ENCODE measurements at places on chromosomes 1 and 21.

DNA sequence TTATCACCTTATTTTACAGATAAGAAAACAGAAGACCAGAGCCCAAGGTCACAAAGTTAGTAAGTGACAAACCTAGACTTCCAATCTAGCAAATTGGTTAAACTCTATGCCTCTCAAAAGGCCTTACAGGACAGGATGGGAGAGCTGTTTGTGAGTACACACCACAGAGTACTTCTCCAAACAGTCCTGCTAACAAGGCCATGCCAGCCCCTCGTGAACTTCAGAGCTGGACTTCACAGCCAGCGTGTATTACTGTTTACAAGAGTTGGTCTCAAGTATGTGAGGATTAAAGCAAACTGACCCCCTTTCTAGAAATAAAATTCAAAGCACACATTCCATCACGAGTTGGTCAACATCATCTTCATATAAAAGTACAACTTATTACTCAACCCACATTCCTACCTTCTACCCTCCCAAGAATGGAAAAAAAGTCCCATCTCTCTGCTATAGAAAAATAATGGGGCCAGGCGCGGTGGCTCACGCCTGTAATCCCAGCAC is 19.8 kb upstream of the UBR4 start:
- DNase-seq, result no peak

DNA sequence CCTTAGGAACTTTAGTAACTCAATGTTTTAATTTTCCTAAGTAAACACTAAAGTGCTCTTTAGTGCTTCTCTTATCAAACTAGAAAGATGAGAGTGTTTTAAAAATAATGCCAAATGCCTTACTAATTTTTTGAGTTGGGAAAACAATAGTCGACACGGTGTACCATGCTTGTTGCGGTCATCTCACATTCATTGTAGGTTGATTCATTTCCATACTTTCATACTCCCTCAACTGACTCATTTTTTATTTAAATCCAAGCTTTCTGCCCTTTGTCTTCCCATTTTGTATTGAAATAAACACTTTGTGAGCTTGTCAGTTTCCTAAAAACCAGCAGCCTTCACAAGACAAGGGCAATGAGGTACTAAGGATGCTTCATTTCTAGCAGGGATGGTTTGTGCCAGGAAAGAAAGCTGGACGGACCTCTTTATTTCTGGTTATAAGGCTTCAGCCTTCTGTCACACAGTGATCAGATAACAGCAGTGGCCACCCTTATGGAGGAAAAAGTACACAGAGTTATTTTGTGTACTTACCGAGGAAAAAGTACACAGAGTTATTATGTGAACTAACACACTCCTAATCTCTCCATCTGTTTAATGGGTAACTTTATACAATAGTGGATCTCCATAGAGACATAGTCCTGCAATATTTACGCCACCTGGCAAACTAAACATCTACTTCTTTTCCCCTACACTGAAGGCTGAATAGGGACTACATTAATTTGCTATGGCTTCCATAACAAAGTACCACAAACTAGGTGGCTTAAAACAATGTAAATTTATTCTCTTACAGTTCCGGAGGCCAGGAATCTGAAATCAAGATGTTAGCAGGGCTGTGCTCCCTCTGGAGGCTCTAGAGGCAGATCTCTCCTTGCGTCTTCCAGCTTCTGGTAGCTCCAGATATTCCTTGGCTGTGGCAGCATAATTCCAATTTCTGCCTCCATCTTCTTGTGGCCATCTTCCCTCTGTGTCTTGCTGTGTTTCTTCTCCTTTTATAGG is 13.0 kb upstream of the CCDC190 start:
- DNase-seq, result no peak

GRCh38 chr1:170200621-170201397 is 55.0 kb downstream of the NTMT2 start:
- no peak for DNase-seq

DNA sequence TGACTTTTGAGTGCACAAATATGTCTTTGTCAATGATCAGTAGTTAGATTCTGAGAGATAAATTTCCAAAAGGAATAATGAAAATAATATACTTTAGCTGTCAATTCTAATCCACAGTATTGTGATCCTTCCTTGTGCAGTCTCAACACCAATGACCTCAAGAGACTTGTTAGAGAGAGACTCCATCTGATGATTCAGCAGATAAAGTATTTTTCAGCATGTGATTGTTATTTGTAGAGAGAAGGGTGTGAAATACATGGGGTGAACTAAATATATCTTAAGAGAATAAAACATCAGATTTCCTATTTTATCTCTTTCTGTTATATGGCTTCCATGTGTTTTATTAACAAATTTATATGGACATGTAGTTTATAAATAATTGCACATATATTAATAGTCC is 5.9 kb upstream of the ZNF124 start:
- DNase-seq, result no peak

GRCh38 chr1:18239671-18240070 is 132.1 kb downstream of the IGSF21 start:
- DNase-seq, result no peak

DNA sequence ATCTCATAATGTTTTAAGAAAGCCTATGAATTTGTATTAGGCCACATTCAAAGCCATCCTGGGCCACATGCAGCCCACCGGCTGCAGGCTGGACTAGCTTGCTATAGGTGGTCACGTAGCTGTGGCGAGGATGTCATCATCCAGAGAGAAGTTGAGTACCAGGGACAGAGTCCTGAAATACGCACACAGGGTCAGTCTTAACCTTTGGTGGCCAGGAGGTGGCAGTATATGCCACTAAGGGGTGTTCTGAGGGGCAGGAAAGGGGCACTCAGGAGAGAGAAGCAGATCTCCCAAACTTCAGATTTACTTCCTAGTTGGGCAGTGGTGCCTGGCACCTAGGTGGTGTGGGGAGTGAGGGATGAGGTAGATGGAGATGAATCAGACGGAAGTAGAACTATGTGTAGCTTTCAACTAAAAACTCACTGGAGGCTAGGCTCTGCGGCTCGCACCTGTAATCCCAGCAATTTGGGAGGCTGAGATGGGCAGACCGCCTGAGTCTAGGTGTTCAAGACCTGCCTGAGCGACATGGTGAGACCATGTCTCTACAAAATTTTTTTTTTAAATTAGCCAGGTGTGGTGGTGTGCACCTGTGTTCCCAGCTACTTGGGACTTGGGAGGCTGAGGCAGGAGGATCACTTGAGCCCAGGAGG is 16.3 kb upstream of the CDK18 start:
- peak; percentile 86 for DNase-seq

- no peak for DNase-seq
Observed at GRCh38 chr1:167685844-167686243, 35.9 kb upstream of the MPZL1 start.

DNA sequence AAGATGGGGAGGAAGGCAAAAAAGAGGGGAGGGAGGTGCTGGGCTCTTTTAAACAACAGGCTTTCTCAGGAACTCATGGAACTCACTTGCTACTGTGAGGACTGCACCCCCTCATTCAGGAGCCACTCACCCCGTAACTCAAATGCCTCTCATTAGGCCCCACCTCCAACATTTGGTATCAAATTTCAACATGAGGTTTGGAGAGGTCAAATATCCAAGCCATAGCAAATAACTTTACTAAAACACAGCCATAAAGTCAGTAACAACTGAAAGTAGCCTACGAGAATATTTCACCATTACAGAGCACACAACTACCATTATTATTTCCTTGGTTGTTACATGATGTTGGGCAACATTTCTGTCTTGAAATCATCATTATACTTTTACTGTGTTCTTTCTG is 13.1 kb upstream of the DMRTB1 start:
- no peak for DNase-seq

DNA sequence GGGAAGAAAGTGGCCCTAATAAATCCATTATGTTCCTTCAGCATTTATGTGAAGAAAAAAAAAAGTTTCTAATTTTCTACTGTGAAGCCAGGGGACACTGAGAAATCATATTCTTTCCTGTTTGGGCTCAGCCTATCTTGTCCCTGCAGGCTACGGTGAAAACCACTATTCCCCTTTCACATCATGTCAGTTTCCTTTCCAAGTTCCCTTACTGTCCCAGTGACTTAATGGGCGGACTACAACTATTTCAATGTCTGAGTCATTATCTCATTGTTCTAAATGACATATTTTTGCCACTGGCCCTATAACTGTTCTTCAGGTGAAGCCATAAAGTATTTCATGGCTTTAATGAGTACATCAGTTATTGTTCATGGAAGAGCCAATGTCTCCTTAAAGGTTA is 71.3 kb upstream of the BEND5 start:
- no peak for DNase-seq

DNA sequence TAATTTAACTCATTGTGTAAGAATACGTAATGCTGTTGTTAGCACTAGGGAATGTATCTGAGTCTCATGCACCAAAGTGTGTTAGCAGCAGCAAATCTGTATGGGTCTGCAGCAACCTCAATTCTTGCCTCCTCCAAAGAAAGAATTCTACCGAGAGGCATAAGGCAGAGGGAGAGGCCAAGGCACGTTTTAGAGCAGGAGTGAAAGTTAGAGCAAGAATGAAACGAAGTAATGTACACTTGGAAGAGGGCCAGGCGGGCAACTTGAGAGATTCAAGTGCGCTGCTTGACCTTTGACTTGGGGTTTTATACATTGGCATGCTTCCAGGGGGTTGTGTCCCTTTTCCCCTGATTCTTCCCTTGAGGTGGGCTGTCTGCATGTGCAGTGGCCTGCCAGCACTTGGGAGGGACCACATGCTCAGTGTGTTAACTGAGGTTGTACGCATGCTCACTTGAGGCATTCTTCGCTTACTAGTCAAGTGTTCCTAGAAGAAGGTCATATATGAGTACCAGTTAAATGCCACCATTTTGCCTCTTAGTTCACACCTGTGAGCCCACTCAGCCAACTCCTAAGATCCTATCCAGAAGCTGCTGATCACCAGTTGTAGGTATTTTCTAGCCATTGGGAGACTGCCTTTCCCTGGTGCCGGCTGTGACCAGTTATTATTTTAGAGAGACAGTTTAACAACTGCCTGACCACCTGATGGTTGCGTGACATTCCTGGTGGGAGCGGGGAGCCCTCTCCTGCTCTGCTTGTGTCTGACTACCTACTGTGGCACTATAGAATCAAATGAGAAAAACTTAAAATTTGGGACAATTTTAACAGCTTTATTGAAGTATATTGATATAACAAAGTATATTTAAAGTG is 2.7 kb upstream of the CNN3 start:
- no peak for DNase-seq

- DNase-seq, result no peak
Observed at GRCh38 chr1:176826265-176826664, 338.2 kb downstream of the ASTN1 start.

- no peak for DNase-seq
Observed at GRCh38 chr1:219179293-219179692, 5.6 kb downstream of the LYPLAL1 start.

DNA sequence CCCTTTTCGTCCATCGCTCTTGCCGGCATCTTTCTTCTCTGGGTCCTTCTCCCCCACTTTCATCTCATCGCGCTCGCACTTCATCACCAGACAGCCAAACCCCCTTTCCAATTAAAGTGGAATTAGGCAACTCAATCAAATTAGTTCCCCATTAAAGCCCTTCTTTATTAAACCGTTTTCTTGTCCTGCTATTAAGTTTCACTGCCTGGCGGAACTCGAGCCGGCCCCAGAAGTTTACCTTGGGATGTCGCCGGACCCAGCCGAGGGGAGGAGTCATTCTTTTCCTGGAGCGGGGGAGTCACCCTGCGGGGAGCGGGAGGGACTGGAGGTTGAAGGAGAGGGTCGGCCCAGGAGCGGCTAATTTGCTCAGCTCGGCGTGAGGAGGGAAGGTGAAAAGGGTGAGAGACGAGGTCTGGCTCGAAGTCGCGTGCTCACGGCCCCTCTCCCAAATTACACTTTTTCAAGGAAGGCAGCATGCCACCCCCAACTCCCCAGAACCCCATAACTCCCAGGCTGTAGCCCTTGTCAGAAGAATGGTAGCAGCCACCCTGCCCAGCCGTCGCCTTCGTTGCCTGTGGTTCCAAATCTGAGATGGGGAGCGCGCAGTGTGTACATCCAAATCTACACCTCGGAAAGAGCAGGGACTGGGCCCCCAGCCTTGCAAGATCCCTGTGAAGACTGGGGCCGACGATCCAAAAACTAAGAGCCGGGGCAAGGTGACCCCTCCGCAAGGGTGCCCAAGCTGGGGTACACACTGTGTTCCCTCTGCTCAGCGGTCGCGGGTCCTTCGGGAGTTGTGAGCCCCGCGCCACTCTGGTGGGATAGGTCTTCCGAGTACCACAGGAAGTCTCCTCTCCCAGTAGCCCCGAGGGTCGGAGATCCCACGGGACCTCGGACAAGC is 6.4 kb downstream of the DMRTA2 start:
- DNase-seq, result peak; percentile 30

DNA sequence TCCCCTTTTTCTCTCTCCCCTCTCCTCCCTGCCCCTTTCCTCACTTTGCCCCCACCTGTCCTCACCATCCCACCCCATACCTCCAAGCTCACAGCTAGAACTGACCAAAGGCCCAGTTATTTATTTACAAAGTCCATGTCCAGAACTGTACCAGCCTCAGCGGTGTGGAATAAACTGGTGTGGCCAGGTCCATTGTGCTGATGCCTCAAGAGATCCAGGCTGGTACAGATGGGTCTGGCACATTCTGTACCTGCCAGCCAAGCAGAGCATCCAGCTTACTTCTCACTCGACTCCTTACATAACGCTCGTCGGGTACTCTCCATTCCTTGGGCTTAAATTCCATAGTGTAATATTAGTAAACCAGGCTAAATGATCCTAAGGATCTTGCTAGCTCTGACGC is 11.8 kb downstream of the PDZK1IP1 start:
- no peak for DNase-seq

- no peak for DNase-seq
Observed at GRCh38 chr1:205339197-205339702, 17.5 kb downstream of the KLHDC8A start.

- no peak for DNase-seq
Observed at GRCh38 chr21:43905726-43906455, 40.9 kb downstream of the AGPAT3 start.

- DNase-seq, result no peak
Observed at GRCh38 chr1:219076326-219076937, 97.2 kb upstream of the LYPLAL1 start.

- no peak for DNase-seq
Observed at GRCh38 chr1:15886611-15887167, 39.2 kb downstream of the SPEN start.

DNA sequence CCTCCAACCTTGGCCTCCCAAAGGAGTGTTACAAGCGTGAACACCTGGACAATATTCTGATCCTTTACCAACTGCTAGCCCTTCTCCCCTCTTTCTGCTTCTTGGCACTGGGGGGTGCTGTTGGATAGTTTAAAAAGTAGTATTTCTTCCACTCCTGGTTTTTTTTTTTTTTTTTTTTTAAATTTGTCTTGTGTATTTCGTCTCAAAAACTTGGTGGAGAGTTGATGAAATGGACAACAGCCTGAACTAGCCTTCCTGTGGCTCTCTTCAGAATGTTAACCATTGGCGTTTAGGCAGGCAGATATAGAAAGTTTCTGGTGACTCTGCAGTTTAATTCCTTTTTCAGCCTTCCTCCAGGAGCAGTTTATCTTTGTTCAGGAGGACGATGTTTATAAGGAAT is 69.7 kb upstream of the USP24 start:
- no peak for DNase-seq

GRCh38 chr1:43358121-43358745 is 548 bp upstream of the CDC20 start:
- DNase-seq, result peak; percentile 49

All from hepatic stellate cell (primary cell).